ENCODE measurements at places on chromosomes 16 and 17.

- DNase-seq: no peak
Observed at GRCh38 chr16:67548265-67549126, 13.8 kb upstream of the CTCF start.

GRCh38 chr17:79818026-79818758 is 21.0 kb downstream of the CBX4 start:
- no peak for DNase-seq

- DNase-seq: no peak
Observed at GRCh38 chr17:77400445-77400870, 259.7 kb downstream of the SEC14L1 start.

GRCh38 chr16:68627951-68628425 is 17.1 kb upstream of the CDH3 start:
- DNase-seq: no peak

- DNase-seq: peak; percentile 35
Observed at GRCh38 chr17:6753006-6753445, 2.8 kb upstream of the XAF1 start.
